ENCODE measurements at places on chromosomes 5 and 9. TPM values are rescaled to one million over a fixed set of nuclear protein-coding genes. Genes with fewer than 3 reads are reported as not detected.

Gene ETF1
- total RNA-seq, result 136 TPM

Gene INSL4
- not detected for total RNA-seq

Gene TRIM7
- total RNA-seq, result 0.73 TPM

Gene SLC34A1
- 0.66 TPM for total RNA-seq

- no peak for DNase-seq
- no peaks in the 10 kb centered on the region for H3K27me3 ChIP-seq
- H3K4me3 ChIP-seq, result no peak overlapping the region
- peaks cover 22% of the 10 kb centered on the region for H3K4me1 ChIP-seq
- H3K27ac ChIP-seq, result no peak overlapping the region
These were observed 6.2 kb upstream of the CYFIP2 start for GRCh38 chr5:157259699-157260098.

GRCh38 chr5:156456857-156457256 lies 129.9 kb downstream of the SGCD start:
- DNase-seq, result no peak
- H3K4me3 ChIP-seq, result no peak overlapping the region
- H3K36me3 ChIP-seq, result no peaks in the 10 kb centered on the region
- H3K27ac ChIP-seq, result no peak overlapping the region
- H3K4me1 ChIP-seq, result no peaks in the 10 kb centered on the region

DNA sequence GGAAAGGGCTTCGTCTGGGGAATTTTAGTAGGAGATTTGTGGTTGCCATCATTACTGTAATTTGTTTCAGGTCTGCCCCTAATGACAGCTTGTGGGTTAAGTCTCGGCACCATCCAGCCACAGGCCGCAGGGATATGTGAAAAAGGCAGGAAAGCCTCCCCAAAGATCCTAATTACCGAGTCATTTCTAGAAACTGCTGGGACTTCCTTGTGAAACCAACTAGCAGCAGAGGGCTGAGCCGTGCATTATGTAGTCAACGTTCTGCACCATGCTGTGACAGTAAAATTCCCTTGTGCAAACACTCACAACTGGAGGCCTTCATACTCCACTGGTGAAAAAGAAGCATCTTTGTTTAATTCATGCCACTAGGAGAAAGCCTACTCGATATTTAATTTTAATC lies 230.3 kb downstream of the MPDZ start:
- no peak for DNase-seq
- H3K36me3 ChIP-seq, result no peaks in the 10 kb centered on the region
- H3K4me1 ChIP-seq, result no peaks in the 10 kb centered on the region
- H3K27ac ChIP-seq, result no peak overlapping the region
- no peaks in the 10 kb centered on the region for H3K27me3 ChIP-seq

DNA sequence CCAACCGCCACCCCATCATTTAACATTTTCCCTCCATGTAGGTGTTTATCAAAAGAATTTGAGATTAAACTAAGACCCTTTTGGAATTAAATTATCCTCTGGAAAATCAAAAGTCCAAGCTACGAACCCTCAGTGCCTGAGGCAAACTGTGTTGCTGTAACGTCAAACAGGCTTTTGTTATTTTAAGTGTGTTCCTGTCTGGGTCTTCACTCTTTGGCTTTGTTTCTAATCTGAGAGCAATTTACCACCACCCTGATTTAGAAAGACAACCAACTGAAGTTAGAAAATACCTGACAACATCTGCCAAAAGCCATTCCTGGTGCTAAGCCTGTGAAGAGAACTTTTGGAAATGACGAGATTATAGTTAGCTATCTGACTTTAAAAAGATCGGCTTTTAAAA lies 199.9 kb downstream of the DIRAS2 start:
- H3K27ac ChIP-seq, result no peak overlapping the region
- no peaks in the 10 kb centered on the region for H3K27me3 ChIP-seq
- DNase-seq, result no peak
- no peaks in the 10 kb centered on the region for H3K36me3 ChIP-seq

DNA sequence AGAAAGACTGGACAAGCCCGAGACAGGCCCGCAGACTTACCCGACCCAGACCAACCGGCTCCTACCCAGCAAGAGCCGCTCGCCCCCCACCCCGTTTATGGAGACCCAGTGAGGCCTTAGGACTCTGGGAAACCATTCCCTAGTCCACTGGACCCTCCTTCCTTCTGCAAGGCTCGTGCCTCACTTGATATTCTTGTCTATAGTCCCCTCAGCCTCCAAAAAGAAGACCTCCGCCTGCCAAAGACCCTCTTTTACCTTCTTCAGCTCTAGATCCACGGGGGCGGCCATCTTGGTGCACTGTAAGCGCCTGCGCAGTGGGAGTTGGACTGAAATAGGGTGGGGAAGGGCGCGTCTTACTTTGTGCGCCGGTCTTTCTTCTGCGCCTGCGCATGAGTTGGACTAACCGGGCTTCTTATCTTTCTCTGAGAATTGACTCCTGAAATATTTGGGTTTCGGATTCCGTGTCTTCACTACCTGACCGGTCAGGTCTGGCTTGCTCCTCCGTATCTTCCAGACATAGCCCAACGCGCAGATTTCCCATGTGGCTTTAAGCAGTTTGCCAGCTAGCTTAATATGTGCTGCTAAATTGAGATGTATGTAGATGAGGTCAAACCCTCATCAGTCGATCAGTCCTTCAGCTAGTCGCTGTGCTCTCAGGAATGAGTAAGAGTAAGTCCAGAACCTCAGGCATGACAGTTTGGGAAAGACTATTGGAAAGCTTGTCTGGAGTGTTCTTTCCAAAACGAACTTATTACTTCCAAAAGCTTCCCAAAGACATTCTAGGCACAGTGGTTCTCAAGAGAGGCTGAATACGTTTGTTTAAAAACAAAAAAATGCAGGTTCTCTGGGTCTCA lies at the start of gene PFDN1:
Gene PFDN1, minus strand, starts transcription at position 316 of the 854 bp plus-strand sequence. Its CDS starts 28 bp downstream, at position 288.
- peaks cover 10% of the 10 kb centered on the region for H3K36me3 ChIP-seq
- H3K27ac ChIP-seq, result peak within 1 kb of the TSS; percentile 73
- peak within 1 kb of the TSS; percentile 88 for H3K4me3 ChIP-seq
- peaks cover 11% of the 10 kb centered on the region for H3K4me1 ChIP-seq
- no peaks in the 10 kb centered on the region for H3K27me3 ChIP-seq

DNA sequence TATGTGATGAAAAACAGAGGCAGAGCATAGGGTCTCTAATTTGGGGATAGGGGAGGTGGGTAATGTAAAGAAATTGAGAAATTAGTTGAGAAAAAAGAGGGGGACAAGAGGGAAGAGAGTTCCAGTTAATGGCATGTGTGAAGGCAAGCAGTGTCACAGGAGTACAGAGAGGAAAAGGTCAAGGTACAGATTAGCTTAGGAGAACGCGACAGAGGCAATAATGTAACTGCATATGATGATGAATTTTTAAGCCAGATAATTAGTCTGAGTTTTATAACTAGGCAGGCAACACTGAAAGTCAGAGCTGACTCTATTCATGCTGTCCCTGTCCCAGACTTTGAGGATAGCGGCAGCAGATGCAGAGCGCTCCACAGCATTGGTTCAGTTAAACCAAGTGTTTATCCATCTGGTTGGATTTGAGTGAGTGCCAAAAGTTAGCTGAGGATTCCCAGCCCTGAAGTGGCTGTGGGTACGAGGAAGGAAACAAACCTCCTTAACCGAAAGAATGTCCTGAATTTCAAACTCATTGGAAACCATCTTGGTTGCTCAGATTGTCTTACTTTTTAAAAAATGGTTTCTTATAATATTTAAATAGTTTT lies 315.2 kb downstream of the ARHGAP26 start:
- DNase-seq, result no peak
- peaks cover 8% of the 10 kb centered on the region for H3K36me3 ChIP-seq
- H3K4me1 ChIP-seq, result no peaks in the 10 kb centered on the region
- H3K27me3 ChIP-seq, result no peaks in the 10 kb centered on the region

GRCh38 chr9:17138503-17138902 lies 3.7 kb downstream of the CNTLN start:
- H3K27ac ChIP-seq, result no peak overlapping the region
- H3K27me3 ChIP-seq, result no peaks in the 10 kb centered on the region
- H3K4me3 ChIP-seq, result no peak overlapping the region
- DNase-seq, result no peak
- H3K36me3 ChIP-seq, result no peaks in the 10 kb centered on the region
